ENCODE measurements at places on chromosomes 3 and 15.

DNA sequence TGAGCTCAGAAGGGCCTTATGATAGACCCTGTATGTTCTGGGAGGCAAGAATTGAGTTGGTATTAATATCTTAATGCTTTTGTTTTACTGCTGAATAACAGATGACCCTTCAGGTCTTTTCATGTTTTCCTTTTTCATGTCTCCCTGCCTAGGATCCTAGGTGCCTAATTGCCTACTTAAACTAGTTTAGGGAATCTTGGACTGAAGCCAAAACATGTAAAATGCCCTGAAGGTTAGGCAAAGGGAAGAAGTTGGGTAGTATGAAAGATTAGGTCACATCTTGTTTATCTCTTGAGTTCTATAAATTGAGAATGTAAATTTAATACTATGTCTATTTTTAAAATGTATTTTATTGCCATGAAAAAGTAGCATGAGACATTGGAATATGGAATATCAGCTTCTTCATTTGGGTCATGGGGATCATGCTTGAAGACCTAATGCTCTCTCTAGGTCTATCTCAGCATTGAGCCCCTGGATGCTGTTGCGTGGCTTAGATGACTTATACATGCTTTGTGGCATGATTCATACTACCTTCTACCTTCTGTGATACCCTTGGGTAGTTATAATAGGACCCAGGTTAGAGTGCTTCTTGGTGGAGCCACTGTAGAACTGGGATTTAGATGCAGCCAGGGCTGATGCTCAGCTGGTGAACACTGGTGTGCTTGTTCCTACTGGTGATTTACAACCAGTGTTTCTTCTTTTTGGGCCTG lies 26.4 kb downstream of the RBM6 start:
- DNase-seq, result no peak

GRCh38 chr3:122925756-122926155 lies 101.8 kb downstream of the SEMA5B start:
- DNase-seq, result no peak

DNA sequence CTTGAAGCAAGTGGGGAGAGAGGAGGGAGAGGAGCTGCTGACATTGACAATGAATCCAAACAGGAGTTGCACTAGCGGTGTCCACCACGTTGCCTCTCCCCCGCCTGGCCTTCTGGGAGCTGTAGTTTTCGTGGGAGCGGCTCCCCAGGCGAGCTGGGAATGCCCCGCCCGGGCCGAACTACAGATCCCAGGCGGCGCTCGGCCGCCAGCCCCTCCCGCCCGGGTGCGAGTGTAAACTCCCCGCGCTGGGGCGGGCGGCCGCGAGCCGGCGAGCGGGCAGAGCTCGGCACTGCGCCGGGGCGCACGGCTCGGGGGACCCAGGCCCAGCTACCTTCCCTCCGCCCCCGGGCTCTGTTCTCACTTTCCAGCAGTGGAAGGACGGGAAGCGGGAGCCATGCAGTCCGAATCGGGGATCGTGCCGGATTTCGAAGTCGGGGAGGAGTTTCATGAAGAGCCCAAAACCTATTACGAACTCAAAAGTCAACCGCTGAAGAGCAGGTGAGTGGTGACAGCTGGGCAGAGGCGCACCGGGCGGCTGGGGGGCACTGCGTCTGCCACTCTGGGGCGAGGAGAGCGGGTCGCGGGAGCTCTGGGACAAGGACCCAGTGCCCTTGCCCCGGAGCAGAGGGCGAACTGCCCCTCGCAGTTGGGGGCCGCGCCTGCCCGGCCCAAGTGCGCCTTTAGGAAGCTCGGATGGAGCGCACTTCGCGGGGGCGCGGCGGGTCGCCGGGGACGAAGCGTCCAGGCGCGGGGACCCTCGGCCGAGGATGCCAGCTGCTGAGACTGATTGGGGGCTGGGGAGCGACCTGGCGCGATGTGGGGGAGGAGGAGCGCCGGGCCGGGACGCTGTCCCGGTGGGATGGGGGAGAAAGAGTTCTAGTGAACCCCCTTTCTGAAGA lies at the start of gene MITF:
MITF (plus strand) TSS at position 261 of the 899 bp plus-strand sequence; CDS start at position 395, 134 bp downstream.
- DNase-seq, result peak; percentile 94

DNA sequence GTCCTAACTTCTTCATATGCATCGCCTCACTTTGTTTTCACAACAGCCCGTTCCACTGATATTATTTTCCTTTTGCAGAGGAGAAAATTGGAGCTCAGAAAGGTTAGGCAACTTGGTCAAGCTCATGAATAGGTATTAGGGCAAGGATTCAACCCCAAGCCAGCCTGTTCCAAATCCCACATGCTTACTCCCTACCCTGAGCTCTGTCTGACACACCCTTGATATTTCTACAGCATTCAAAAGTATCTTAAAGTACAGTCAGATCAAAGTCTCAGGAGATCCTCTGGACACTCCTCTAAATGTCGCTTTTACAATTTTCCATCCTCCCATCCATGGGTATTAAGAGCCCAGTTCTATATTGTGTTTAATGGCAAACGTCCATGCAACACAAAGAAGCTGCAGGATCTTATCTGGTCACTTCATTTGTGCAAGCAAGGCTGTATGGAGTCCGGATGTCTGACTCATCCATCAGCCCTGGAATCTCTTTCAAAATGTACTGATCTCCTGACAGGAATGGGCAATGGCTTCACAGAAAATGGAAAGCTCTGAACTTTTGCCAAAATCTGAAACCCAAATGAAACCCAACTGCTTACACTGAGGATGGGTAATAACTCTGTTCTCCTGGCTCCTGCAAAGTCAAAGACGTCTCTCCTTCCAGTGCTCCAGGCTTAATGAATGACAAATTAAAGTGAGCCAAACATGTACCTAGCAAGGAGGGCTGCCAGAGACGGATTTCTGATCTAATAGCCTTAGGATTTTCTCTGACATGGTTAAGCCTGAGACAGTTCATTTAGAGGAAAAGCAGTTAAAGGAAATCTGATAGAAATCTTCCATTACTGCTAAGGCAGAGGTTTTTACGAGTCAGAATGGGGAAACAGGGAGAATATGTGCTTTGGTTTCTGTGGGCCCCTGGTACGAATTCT lies 230.9 kb upstream of the RORA start:
- DNase-seq, result no peak

DNA sequence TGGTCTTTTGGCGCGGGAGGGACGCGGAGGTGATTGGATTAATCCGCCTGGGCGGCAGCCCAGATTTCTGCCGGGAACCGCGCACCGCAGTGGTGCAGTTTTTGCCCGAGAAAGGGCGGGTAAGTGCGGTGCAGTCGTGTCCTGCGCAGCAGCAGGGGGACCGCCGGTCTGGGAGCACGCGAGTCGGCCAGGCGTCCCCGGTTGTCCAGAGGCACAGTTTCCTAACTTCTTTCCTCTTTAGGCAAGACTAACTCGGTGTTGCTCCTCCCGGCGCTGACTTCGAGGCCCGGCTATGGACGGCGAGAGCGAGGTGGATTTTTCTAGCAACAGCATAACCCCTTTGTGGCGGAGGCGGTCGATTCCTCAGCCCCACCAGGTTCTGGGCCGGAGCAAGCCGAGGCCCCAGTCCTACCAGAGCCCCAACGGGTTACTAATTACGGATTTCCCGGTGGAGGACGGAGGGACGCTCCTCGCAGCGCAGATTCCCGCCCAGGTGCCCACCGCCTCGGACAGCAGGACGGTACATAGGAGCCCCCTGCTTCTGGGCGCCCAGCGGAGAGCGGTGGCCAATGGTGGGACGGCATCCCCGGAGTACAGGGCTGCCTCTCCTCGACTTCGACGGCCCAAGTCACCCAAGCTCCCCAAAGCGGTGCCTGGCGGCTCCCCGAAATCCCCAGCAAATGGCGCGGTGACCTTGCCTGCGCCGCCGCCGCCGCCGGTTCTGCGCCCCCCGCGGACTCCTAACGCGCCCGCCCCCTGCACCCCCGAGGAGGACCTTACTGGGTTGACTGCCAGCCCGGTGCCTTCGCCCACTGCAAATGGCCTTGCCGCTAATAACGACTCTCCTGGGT lies 736 bp downstream of the ARHGEF26 start:
- DNase-seq, result peak; percentile 63

DNA sequence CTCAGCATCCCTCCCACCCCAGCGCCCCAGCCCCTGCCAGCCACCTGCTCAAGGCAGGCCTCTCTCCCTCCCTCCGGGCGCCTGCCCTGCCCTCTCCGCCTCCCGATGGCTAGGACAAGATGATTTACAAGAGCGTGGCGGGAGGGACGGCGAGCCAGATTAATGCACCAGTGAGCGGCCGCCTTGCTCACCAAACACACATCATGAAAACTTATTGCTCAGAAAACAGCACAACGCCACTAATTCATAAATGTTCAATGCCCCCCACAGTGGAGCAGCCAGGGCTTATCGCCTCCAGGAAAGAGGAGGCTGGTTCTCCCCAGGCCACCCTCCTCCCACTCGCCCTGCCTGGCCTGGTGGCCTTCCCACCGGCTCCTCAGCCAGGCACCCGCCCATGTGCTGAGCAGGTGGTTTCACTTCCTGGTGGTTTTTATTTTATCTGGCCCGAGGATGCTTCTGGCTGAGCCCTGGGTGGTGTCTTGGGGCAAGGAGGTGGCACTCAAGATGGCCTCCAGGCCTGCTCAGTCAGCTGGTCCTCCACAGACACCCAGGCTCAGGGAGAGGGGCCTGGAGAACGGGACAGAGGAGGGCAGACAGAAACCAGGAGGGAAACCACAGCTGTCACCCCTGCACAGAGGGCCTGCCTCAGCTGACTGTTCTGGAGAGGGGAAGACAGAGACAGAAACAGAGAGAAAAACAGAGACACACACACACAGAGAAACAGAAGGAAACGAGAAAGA lies 284.9 kb downstream of the UACA start:
- DNase-seq, result peak; percentile 13

GRCh38 chr3:172559020-172559419 lies 35.8 kb upstream of the TNFSF10 start:
- no peak for DNase-seq

GRCh38 chr3:124293584-124293983 lies 301.7 kb upstream of the ROPN1 start:
- no peak for DNase-seq

- no peak for DNase-seq
Measured at GRCh38 chr15:81108427-81108826, 25.6 kb upstream of the CFAP161 start.

DNA sequence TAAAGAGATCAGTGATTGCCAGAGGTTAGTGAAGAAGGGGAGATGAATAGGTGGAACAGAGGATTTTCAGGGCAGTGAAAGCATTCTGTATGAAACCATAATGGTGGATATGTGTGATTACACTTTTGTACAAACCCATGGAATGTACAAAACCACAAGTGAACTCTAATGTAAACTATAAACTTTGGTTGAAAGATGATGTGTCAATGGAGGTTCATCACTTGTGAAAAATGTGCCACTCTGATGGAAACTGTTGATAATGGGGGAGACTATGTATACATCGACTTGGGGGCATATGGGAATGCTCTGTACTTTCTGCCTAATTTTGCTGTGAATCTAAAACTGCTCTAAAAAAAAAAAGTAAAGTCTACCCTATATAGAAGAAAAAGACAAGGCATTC lies 68.7 kb upstream of the ARHGEF3 start:
- no peak for DNase-seq

GRCh38 chr3:4503050-4503449 lies 9.9 kb downstream of the ITPR1 start:
- no peak for DNase-seq

DNA sequence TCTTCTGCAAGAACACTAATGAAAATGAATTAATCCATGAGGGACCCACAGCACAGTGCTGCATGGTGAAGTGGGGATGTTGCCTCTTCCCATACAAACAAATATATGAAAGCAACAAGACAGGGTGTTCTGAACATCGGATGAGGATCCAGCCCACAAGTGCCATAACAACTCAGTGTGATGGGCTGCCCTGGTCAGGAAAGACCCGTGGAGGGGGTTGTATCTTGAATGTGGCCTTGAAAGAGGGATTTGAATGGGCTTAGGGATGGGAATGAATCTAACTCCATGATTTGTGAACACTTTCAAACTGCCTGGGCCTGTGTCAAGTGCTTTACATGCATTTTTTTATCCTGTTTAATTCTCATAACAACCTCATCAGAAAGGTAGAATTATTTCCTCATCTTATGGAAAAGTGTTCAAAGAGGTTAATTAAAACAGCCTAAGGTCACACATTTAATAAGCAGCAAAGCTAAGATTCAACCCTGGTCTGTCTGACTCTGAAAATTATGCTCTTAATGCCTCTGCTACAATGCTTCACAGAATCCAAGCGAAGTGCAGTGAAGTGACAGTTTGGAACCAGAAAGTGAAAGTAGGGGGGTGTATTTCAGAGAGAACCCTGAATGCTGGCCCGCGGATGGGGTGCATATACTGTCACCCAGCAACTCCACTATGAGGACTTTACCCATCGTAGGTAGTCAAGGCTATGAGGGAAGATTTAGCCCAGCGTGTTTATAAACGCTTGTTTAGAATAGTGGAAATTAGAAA lies 65.6 kb upstream of the HEG1 start:
- no peak for DNase-seq

DNA sequence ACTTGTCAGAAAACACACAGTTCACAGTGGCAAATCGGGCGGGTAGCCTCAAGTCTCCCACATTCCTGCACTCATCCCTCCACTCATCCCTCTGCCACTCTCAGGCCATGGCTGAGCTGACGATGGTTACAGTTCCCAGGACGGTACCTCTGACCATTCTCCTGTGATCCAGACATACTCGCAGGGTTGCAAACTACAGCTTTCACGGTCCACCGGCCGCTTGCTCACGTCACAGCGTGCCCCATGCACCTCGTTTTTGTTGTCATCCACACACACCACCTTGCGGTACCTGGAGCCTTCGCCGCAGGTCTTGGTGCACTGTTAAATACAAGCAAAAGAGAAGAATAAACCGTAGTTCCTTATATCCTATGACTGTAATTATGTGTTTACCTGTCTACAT lies 137.1 kb downstream of the ADAMTS9 start:
- no peak for DNase-seq

DNA sequence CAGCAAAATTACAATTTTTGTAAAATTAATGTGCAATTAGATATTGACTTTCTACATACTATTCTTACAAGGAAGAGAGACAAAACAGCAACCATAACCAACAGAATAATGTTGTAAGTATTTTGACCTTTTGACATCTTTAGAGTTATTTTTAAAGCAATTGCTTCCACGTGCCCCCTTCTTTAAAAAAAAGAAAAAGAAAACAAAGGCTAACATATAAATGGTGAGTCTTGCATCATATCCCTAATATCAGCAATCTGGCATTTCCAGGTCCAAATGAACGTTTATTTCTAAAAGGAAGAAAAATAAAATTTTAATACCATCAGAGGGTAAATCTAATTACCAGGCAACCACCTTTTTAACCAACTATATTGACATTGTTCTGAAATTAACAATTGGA lies 19.3 kb upstream of the STRIT1 start:
- no peak for DNase-seq

GRCh38 chr3:179181021-179181472 lies 32.9 kb downstream of the PIK3CA start:
- DNase-seq, result no peak

DNA sequence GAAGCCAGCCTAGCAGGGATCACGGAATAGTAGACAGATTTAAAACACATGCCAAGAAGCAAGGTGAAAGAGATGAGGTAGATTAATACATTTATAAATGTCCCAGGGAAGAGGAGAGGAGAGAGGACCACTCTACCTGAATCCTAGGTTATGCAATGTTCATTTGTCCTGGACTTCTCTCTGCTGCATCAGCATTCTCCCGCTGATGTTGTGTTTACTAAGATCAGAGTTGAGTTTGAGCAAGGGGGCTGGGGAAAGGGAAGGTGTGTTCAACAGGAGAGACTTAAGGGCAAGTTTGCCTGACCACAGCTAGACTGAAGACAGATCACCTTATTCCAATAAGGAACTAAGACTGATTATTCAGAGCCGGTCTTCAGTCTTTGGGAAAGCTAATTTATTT lies 1.1 kb upstream of the KPNA1 start:
- no peak for DNase-seq
